ENCODE measurements at places on chromosomes 3 and 15.

- no peak for DNase-seq
Observed at GRCh38 chr15:29142129-29142747, 127.4 kb downstream of the NSMCE3 start.

DNA sequence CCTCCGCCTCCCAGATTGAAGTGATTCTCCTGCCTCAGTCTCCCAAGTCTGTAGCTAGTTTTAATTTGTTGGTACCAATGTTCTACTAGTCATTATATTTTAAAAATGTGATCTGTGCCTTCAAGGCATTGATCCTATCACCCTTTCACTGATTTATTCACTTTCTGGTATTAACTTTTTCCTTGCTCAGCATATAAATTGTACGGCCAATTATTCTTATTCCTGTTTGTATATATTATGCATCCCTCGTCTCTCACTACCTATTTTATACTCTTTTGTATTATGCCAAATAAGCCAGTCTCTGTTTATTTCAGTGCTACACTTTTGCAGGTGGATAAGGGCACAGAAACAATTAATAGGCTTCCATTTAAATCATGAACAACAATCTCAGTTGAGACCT lies 620.2 kb upstream of the BCHE start:
- DNase-seq, result no peak

GRCh38 chr3:21654662-21655061 lies 96.3 kb downstream of the ZNF385D start:
- DNase-seq, result no peak

DNA sequence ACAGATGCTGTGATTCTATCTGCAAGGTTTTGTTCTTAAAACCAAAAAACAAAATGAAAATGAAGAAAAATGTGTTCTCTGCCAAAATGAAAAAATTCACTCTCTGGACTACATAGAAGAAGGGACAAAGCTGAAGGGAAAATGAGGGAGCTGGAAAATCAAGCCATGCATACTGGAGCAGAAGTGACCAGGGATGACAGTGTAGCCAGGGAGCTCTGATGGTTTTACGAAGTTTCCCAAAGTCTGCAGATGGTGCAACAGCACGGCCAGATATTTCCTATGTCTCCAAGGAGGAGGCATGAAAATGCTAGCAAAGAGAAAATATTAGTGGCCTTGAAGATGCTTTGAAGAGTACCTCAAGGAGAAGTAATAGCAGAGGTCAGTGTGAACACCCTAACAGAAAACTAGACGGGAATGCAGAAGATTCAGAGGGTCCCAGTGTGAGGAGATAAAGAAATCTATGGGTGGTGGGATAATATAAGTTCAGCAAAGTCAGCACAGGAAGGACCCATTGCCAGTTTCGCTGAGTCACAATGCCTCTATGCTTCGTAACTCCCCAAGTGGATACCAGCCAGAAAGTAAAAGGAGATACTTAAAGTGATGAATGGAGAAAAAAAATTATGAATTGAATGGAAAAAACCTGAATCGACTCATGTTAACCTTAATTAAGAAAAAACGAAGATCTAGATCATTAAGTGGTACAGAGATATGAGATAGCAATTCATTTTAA lies 39.0 kb upstream of the POMGNT2 start:
- DNase-seq, result no peak

- DNase-seq, result no peak
Observed at GRCh38 chr3:38247366-38248035, 18.1 kb upstream of the SLC22A13 start.

DNA sequence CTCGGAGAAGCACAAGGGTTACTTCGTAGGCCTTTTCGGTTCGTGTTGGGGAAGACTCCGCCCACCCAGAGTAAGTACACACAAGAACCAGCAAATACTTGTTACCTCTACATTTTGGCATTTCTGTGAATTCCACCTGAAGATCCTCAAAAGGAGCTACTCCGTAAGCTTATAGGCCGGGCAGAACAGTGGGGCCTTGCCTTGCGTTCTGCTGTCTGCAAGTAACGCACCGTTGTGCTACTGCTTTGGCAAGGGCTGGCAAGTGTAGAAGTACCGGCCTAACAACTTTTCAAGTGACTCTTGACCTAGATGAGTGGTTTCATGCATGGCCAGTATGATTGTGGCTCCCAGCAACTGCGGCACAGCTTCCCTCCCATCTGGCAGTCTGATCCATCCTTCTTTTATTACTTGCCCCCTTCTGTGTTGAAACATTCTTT lies 6.4 kb upstream of the DNAAF4 start:
- DNase-seq, result no peak

- DNase-seq, result no peak
Observed at GRCh38 chr3:156175570-156175969, 55.2 kb downstream of the KCNAB1 start.

DNA sequence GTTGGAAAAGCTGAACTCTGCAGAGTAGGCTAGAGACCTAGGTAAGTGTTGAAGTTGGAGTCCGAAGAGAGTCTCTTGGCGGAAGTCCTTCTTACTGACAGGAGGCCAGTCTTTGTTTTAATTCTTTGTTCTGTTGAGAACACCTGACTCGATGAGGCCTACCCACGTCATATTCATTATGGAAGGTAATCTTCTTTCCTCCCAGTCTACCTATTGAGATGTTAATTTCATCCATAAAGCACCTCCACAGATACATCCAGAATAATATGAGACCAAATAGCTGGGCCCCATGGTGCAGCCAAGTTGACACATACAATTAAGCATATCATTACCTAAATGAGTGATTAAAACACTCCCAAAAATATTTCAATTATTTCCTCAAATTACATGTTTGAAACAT lies 515.5 kb downstream of the CADM2 start:
- DNase-seq, result no peak

GRCh38 chr15:69939513-69940440 lies 157.9 kb downstream of the TLE3 start:
- DNase-seq, result no peak

DNA sequence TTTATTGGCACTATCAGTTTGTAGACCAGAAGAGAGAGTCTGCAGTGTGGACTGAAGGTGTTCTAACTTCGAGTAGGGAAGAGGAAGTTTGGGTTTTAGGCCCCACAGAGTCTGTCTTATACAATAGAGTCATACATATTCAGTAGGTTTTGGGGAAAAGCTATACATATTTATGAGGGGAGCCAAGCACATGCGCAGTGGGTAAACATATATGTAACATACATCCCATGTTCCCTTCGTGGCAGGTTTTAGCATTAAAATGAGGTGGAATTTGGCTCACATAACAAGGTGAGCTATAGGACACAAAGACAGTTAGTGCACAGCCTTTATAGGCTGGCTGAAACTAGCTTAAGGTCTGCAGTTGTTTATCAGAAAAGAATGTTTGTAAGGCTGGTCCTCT lies 4.9 kb downstream of the GALK2 start:
- DNase-seq, result no peak

DNA sequence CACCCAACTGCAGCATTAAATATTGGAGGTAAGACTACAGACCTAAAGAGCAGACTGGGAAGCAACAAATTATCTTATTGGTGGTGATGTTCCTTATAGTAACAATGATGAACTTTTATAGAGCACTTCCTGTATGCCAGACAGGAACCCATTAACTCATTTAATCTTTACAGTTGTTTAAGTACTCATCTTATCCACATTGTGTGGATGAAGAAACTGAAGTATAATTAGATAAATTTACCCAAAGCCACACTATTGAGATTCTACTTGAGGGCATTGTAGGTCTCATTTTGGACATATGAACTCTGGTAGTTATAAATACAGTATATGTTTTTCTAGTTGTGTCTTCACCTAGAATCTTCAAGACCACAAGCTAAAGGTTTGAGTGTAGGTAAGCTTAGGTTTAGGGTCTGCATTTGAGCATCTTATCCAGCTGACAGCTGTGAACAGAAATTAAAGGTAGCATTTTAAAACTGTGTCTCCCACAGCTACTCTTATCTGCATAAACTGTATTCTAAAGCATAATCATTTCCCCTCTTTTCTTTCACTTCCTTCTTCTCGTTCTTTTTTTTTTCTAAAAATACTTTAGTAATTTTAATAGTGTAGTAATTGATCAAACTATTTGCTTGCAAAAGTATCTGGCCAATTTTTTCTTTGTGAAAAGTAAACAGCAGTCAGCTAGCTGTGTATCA lies 138.2 kb downstream of the UBE2E2 start:
- no peak for DNase-seq

DNA sequence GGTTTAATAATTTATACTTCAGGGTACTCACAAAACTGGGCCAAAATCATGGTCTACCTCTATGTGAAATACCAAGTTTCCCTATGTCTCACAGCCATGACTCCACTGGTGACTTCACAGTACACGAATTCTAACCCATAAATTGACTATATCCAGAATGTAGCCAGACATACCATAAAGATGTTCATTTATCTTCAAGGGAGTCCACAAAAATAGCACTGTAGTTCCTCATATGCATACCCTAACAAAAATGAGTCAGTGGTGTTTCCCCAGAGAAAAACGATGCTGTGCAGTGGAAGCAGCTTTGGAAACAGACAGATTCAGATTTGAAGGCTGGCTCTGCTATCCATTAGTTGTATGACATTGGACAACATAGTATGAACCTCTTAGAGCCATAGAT lies 438.8 kb downstream of the FHIT start:
- DNase-seq, result no peak

DNA sequence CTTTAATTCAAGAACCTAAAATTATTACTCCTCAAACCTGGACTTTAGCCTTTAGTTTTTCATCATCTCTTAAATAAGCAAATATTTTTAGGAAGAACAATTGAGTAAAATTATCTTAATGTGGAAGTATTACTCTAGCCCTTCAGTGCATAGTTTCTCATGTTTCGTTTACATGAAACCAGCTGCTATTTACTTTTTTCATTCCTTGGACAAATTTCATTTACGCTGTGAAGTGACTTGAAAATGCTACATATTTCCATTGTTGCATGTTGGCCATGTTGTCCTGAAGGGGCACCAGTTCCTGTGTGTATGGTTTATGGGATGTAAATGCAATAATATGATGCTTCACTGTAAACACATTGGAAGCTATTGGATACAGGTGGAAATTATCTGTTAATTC lies 49.9 kb downstream of the SLC25A26 start:
- no peak for DNase-seq
